Stimulated activated CD4-positive, alpha-beta T cell treated with anti-CD3 and anti-CD28 coated beads, Interleukin-15, amount 100 ng/mL, for 1 hour (primary cell): ENCODE measurements at places on chromosomes 7 and 10.

GRCh38 chr10:68135922-68136792 is 26.9 kb downstream of the MYPN start:
- no peak for DNase-seq

- DNase-seq = no peak
These were observed 174.8 kb downstream of the RTKN2 start for GRCh38 chr10:62093863-62094291.

DNA sequence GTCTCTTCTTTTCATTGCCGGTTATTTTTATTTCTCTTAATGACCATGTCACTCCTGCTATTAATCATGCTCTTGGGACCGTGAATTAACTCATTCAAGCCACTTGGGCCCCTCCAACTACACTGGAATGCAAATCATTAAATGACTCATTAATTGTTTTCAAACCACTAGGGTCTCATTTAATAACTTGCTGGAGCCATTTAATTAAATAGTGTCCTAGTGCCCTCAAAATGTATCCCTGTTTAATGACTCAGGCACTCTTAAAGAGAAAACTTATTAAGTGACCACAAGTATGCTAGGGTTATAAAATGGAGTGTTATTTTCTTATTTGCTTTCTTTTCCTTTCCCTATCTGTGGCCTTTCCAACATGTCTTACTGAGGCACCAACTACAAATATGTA is 73.0 kb downstream of the PLXDC2 start:
- no peak for DNase-seq

DNA sequence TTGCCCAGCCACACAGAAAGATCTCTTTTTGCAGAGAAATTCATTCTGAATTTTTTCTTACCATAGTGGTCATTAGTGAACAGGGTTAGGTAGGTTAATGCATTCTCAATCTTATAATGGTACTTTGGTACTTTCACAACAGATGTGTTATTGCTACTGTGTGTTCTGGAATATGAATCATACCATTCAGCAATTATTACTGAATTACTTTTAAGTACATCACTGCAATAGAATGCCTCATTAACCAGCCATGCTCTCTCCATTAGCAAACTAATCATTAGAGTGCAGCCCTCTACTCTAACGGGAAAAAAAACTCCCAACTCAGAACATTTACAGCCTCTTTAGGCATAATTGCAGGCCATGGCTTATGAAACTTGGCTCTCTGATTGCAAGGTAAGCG is 102.1 kb downstream of the DOCK4 start:
- DNase-seq = no peak

GRCh38 chr10:31374146-31374696 is 55.2 kb downstream of the ZEB1 start:
- no peak for DNase-seq

- no peak for DNase-seq
These were observed 59.8 kb downstream of the ITIH5 start for GRCh38 chr10:7606951-7607404.

GRCh38 chr10:46554166-46554781 is 2.2 kb downstream of the GPRIN2 start:
- no peak for DNase-seq
